ENCODE measurements at places on chromosomes 1 and 21.

DNA sequence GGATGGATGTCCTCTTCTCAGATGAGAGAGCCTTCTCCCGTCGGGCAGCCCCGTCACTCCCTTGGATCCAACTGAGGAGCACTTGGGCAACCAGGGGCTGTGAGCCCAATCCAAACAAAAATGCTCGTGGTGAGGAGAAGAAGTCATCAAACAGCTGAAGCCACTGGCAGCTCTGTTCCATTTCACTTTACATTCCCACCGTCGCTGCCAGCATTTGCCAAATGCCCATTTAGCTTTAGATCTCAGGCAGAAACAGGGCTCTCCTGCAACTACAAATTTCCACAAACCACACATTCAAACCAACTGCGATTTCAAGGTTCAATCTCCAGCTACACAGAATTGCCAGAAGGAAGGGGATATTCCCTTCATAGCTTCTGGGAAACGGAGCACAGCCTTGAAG is 634.6 kb downstream of the SMYD3 start:
- DNase-seq, result no peak

- DNase-seq, result no peak
These were observed 36.0 kb downstream of the WNT2B start for GRCh38 chr1:112544751-112545150.

- no peak for DNase-seq
These were observed 45.6 kb downstream of the SUCO start for GRCh38 chr1:172578586-172578985.

DNA sequence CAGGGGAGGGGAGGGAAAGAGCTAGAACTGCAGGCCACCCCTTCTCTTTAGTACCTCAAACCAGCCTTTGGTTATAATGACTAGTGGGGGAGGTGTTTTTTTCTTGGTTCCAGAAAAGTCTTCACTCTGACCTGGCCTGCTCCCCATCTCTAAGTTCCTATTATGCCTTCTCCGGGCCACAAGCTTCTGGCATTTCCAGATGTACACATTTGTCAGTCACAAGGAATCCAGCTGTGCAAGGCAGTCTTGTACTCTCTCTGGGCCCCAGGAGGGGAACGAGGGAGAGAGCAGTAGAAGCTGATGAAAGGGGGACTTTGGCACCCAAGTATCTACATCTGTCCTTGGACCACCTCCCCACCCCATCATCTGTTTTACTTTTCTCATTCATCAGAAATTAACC is 2.7 kb upstream of the FALEC start:
- DNase-seq, result no peak

- no peak for DNase-seq
These were observed 27.0 kb downstream of the KHDRBS1 start for GRCh38 chr1:32040711-32041110.

DNA sequence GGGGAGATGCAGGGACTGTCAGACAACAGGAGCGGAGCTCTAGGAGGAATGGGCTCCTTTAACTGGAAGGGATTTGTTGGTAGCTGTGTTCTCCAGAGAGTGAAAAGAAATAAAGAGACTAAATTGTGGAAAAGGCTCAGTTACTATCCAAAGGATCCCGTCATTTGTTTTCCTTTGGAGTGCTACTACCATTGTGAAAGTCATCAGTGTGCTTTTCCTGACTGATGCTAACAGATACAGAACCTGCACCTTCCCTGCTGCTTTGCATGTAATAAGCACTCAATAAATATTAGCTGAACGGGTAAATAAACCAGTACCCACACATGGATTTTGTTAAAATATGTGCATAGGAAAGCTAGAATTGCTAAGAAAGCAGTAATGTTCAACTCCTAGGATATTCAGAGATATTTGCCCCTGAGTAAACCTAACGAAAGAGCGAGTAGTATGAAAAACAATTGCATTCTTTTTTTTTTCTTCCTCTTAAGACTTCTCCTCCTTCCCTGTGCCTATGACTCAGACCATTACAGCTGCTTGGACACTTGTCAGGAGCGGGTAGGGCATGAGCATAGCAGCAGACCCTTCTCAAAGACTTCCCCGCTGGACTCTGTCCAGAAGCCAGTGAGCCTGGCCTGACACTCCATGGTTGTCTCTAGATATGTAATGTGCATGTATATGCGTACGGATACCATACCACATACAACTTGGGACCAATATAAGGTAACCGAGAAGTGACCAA is 41.7 kb downstream of the PTGFRN start:
- no peak for DNase-seq

DNA sequence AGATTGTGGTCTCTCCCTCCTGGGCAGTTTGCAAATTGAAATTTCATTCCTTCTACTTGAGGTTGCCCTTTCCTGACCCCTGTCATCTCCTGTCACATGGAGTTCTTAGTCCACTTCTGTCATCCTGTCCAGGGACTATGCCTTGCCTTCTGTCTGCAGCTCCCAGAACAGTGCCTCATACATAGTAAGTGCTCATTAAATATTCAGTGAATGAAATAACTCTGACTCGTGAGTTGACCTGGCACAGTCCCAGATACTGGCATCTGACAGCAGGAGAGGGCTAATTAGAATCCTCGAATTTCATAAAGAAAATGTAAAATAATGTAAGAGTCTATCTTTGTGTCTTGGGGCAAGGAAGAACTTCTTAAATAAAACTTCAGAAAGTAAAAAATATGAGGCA is 50.8 kb downstream of the CNIH3 start:
- DNase-seq, result no peak

DNA sequence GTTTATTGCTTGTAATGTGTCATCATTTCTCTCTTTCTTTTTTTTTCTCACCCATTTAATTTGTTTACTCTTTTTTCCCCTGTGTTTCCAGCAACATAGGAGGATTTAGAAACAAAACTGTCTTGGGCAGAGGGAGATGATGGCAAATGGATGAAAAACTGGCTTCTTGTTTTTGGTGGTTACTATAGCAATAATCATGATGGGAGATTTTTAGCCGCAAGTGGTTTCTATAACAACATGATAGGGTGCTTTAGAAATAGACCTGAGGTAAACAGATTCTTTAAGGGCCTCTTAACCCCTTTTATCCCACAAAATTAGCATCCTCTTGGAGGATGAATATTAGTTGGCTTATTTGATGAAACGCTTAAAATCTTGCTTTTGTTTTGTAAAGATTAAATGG is 51.6 kb downstream of the CRB1 start:
- DNase-seq, result no peak

DNA sequence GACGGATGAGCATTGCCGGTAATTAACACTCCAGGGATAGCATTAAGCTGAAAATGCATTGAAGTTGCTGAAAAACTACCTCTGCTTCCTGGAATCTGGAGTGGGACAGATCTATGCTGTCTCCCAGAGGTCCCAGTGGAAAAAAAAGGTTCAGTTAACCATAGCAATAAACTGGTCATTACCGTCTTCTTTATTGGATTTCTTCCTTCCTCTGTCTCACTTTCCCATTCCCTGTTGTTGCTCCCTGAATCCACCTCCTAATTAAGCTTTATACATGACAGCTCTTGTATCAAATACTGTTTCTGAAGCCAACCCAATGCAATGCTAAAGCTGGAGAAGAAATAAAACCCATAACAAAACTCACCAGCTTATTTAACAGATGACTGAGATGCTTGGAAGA is 1805.9 kb downstream of the NCAM2 start:
- DNase-seq, result no peak

GRCh38 chr1:232355162-232356006 is 274.5 kb downstream of the SIPA1L2 start:
- no peak for DNase-seq

- no peak for DNase-seq
These were observed 4.9 kb downstream of the CEP104 start for GRCh38 chr1:3852091-3852490.

DNA sequence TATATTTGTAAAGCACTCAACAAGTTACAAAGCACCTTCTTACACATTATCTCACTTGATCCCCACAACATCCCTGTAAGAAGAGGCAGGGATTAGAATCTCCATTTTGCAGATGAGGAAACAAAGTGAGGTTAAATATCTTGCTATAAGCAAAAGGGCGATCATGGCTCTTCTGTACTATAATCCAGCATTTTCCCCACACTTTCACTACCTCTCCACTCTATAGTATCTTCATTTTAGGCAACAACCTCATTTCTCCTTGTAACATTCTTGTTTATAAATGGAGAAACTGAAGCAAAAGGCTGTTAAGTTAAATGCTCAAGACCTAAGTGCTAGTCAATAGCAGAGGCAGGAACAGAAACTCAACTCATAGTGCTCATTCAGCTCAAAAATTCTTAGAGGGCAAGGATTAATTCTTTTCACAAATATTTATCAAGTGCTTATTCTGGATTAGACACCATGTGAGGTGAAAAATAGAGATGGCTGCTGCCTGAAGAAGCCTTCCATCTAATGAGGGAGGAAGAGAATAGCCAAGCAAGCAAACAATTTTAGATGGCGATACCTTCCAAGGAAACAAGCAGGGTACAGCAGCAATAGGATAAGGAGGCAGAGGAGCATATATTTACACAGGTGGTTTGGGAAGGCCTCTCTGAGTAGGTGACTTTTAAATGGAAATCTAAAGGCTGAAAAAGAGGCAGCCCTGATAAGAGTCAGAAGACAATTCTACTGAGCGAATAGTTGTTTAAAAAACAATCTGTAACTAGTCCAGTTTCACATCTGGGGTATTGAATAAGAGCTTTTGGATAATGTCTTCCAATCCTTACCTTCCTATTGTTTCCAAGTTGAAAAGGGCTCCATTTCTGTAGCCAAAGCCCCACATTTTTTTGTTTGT is 3.5 kb downstream of the ERRFI1 start:
- DNase-seq, result no peak

DNA sequence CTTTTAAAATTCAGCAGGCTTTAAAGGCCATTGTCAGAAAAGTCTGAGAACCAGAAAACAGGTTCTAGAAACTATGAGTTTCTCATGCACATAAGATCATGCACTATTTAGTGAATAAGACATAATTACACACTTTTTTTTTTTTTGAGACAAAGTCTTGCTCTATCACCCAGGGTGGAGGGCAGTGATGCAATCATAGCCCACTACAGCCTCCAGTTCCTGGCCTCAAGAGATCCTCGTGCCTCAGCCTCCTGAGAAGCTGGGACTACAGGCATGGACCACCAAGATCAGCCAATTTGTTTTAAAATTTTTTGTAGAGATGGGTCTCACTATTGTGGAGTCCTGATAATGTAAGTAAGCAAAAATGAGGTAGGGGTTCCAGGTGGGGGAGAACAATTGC is 134.9 kb downstream of the VAV3 start:
- no peak for DNase-seq

Measured in activated CD8-positive, alpha-beta memory T cell treated with anti-CD3 and anti-CD28 coated beads for 48 hours (primary cell).